ENCODE measurements at places on chromosomes 3 and 15. TPM values are rescaled to one million over a fixed set of nuclear protein-coding genes. Genes with fewer than 3 reads are reported as not detected.

CPNE9 gene
- total RNA-seq: not detected

TNFAIP8L3 gene
- total RNA-seq: 9.7 TPM

CLDN16 gene
- total RNA-seq: 0.06 TPM

TAGLN3 gene
- total RNA-seq: not detected

SGO1 gene
- 4.0 TPM for total RNA-seq

SEMA3B gene
- total RNA-seq: 0.49 TPM

CYP1A1 gene
- total RNA-seq: 31.5 TPM

GUCA1C gene
- not detected for total RNA-seq

FAM107A gene
- 13.9 TPM for total RNA-seq

LTF gene
- 0.13 TPM for total RNA-seq

PPP1R14D gene
- not detected for total RNA-seq

CCR8 gene
- not detected for total RNA-seq

POC1A gene
- 10.5 TPM for total RNA-seq

ADGRG7 gene
- not detected for total RNA-seq

TP63 gene
- under 0.01 TPM for total RNA-seq

WNT5A gene
- total RNA-seq: 3.7 TPM

TGM5 gene
- not detected for total RNA-seq

EXD1 gene
- not detected for total RNA-seq

Measured in bladder microvascular endothelial cell (primary cell).